ENCODE measurements at places on chromosomes 6 and 20.
A peak's percentile ranks its signal among the peaks of the same experiment; 100 is the strongest.

DNA sequence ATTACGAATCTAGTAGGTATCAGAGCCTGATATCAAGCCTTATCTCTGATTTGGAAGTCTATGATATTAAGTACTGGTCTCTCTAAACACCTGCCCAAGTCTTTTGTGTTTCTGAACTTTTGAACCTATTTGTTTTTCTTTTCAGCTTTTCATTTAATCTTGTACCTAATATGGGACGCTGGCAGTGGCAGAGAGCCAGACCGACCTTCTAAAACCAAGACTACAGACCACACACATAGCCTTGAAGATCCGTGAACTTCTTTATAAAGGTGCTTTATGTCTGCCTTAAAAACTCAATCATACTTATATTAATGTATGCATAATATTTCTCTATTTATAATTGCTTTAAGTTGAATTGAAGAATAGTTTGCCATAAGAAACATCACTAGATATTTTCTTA is 12.6 kb upstream of the PTCHD4 start:
- no peak for DNase-seq

DNA sequence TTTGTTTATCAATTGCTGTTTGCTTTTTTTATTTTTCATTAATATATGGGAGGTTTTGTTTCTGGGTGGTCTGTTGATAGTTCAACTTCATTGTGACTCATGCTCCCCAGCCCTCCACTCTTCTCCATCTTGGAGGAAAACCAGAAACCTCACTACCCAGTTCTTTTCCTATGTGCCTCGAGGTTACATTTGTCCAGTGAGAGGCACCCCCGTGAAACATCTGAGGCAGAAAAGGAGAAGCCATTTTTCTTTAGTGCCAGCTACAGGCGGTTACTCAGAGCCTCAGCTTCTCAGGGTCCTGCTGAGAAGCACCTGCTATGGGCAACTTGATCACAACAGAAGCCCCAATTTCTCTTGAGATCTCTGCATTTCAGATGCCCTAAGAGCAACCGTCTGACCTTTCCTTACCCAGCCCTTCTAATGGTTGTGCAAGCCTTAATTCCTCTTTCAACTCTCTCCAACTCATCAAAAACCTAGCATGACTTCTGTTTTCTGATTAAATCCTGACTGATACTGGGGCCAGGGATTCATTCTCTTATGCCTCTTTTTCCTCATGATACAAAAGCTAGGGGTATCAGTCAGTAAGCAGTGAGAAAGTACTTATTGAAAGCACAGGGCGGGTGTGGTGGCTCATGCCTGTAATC is 144.6 kb downstream of the ELOVL4 start:
- no peak for DNase-seq

- DNase-seq, result peak; percentile 32
These were observed 46.9 kb upstream of the ENPP5 start for GRCh38 chr6:46217671-46218131.

DNA sequence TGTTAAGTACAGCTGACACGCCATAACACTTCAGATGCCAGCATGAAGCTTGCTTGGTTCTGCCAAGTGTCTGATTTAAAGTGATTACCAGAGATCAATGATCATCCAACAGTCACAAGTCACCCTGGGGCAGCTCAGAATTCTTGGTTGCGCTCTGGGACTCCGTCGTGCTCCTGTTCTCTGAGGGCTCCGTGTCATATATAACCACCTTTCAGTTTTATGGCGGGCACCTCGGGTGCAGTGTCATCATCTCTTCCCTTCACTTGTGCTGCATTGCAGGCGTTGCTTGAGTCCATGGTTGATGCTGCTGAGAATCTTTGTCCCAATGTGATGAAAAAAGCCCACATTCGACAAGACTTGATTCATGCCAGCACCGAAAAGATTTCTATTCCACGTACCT is 101.4 kb upstream of the SCGN start:
- DNase-seq, result no peak

DNA sequence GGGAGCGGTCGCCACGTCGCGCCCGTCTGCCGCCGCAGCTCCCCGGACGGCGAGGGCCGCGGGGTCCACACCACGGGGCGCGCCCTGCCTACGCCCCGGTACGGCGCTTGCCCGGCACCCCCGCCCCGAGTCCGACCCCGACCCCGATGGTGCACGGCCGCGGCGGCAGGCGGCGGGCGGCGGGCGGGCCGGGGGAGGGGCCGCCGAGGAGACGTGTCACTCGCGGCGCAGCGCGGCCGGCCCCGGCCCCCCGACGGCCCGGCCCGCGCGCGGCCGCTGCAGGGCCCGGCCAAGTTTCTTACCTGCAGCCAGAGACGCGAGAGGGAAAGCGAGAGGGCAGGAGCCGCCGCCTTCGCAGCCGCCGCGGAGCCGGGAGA is 328 bp downstream of the RRBP1 start:
- no peak for DNase-seq

DNA sequence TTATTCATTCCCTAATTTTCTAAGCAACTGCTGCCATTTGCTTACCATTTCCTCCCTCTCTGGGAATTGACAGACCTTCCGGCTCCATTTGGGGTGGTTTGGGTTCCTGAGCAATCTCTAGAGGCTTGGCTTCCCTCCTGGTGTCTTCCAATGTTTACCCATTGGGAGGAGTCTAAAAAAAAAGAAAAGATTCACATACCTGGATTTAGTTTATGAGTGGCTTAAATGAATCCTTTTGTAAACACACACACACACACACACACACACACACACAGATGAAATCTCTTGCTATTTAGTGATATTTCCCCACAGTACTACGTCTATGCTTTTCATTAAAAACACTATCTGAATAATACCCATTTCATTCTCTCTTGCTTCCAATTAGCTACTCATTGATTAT is 48.3 kb upstream of the TRAF3IP2 start:
- no peak for DNase-seq

- DNase-seq, result no peak
These were observed 601.2 kb downstream of the CDH26 start for GRCh38 chr20:60559462-60559861.

GRCh38 chr6:45613656-45614055 is 235.9 kb upstream of the SUPT3H start:
- no peak for DNase-seq

GRCh38 chr20:19975436-19975799 is 41.7 kb upstream of the NAA20 start:
- no peak for DNase-seq

- peak; percentile 79 for DNase-seq
These were observed at the start of gene SNPH for GRCh38 chr20:1266167-1266973. TSS of gene SNPH (plus strand) at chr20:1266294. CDS start at chr20:1296240, 29,946 bp downstream.

DNA sequence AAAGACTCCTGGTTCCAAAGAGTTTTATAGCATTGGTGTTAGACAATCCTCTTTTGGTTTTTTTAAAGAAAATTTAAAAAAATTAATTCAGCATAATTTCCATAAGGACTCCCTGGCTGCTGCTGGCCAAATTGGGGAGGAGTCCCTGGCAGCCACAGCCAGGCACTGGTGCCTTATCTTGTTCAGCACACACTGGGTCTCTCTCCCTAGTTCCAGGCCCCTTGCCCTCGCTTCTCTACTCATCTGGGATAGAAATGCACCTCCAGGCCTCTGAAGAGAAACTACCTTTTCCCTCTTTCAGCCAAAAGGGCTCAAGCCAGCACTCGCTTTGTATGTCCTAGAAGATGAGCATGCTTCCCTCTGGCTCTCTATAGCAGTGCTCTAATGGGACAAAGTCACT is 13.4 kb upstream of the MAPK13 start:
- no peak for DNase-seq

GRCh38 chr20:51360451-51361201 is 181.9 kb downstream of the NFATC2 start:
- no peak for DNase-seq

GRCh38 chr20:63215101-63216040 is 560 bp downstream of the YTHDF1 start:
- peak; percentile 34 for DNase-seq

DNA sequence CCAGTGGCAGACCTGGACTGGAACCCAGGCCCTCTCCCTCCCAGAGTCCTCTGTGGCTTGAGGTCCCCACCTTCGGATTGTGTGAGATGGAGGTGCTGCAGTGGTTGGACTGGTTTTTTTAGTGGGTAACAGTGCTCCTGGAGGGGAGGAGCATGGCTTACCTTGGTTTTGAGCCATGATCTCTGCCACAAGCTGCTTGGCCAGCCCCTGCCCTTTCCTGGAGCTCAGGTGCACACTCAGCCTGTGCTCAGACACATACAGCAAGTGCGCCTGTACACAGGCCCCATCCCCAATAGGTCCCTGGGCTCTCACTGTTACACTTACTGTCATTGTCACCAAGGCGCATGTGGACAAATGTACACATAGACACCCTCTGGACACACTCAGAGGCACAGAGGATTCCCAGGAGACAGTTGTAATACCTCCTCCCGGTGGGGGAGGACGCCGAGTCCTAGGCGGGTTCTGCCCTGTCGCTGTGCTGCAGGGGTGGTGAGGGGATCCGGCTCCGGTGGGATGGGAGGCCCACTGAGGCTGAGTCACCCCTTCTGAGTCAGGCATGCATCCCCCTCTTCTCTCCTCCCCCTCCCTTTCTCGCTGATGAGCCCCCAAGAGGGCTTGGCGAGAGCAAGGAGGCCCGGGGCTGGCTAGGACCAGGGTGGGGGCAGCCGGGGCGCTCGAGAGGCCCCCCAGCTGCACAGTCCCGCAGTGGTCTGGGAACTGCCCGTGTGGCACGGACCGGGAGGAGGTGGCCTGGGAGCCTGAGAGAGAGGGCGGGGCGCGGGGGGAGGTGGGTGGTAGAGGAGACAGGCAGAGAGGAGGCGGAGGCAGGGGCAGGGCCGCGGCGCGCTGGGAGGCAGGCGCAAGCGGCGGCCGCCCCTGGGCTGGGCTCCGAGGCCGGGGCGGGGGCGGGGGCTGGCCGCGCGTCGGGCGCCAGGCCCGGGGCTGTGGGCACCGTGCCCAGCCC is 522 bp upstream of the EPB41L1 start:
- DNase-seq, result peak; percentile 51

- peak; percentile 86 for DNase-seq
These were observed 158.1 kb upstream of the ZNF184 start for GRCh38 chr6:27630727-27631608.

GRCh38 chr20:57410398-57410920 is 19.3 kb downstream of the RBM38 start:
- DNase-seq, result no peak

- no peak for DNase-seq
These were observed 7.4 kb upstream of the OR2H2 start for GRCh38 chr6:29577544-29577943.

- DNase-seq, result no peak
These were observed 390.1 kb downstream of the ZFAND3 start for GRCh38 chr6:38209371-38210260.

DNA sequence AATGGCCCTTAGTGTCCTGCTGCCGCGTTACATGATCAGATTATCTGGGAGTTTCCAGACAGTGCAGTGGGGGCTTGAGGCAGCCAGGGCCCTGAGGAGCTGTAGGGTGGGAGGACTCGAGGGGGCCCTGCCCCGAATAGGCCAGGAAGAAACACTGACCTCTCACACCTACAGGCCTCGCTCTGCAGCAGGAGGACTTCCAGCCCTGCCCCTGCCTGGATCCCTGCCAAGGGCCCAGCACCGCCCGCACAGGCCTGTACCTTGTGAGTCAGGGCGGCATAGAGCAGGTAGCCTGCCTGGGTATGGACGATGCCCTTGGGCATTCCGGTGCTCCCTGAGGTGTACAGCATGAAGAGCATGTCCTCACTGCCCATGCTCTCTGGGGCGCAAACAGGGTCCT is 30.1 kb upstream of the APMAP start:
- DNase-seq, result no peak

DNA sequence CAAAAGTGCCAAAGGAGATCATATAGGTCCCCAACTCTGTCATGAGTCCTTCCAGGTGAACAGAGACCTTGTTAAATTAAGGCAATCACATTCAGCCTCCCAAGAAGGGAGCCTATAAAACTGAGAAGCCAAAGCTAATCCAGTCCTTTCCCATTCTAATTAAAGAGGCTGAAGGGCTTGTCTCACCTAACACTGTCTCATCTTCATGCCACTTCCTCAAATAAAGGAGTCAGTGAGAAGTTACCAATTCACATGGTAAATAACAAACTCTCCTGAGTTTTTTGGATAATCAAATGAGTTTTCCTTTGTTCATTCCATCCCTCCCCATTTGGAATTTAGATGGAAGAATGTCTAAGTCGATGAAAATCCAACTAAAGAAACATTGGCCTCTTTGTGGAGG is 242.8 kb downstream of the UST start:
- no peak for DNase-seq

GRCh38 chr6:72950114-72950860 is 275.0 kb downstream of the KHDC1L start:
- peak; percentile 3 for DNase-seq

GRCh38 chr20:19817017-19817416 is 59.0 kb downstream of the RIN2 start:
- DNase-seq, result no peak

- DNase-seq, result no peak
These were observed 110.0 kb downstream of the PPP1R14C start for GRCh38 chr6:150252714-150253444.
